ENCODE measurements at places on chromosomes 16 and 17. TPM values are rescaled to one million over a fixed set of nuclear protein-coding genes. Genes with fewer than 3 reads are reported as not detected.

EPX gene
- total RNA-seq = not detected

LPO gene
- total RNA-seq = 0.24 TPM

TLCD1 gene
- 5.1 TPM for total RNA-seq

ALOX12 gene
- total RNA-seq = not detected

PRPSAP1 gene
- 30.8 TPM for total RNA-seq

KIF18B gene
- 1.4 TPM for total RNA-seq

TBC1D3B gene
- 2.9 TPM for total RNA-seq

CHST5 gene
- total RNA-seq = 1.4 TPM

TMEM100 gene
- total RNA-seq = 1.2 TPM

KRTAP1-5 gene
- not detected for total RNA-seq

MYH3 gene
- 12.0 TPM for total RNA-seq

AURKB gene
- 6.7 TPM for total RNA-seq

FSCN2 gene
- total RNA-seq = 2.2 TPM

PHOSPHO1 gene
- 8.2 TPM for total RNA-seq

KRT31 gene
- not detected for total RNA-seq

NPIPB6 gene
- not detected for total RNA-seq

GPS2 gene
- 20.5 TPM for total RNA-seq

KRTAP4-4 gene
- total RNA-seq = 2.6 TPM

ODAD4 gene
- total RNA-seq = not detected

RNF222 gene
- total RNA-seq = not detected

TAT gene
- 7.0 TPM for total RNA-seq

CYBA gene
- total RNA-seq = 70.3 TPM

ADAP2 gene
- total RNA-seq = 62.4 TPM

PMP22 gene
- total RNA-seq = 142 TPM

UBE2I gene
- total RNA-seq = 47.4 TPM

RAP1GAP2 gene
- 16.6 TPM for total RNA-seq

DPEP3 gene
- not detected for total RNA-seq

PPL gene
- total RNA-seq = 32.3 TPM

FOXC2 gene
- total RNA-seq = 1.2 TPM

FBXW10B gene
- 2.4 TPM for total RNA-seq

MSLN gene
- 26.2 TPM for total RNA-seq

OR2C1 gene
- total RNA-seq = 3.6 TPM
